ENCODE measurements at places on chromosomes 3 and 15. TPM values are rescaled to one million over a fixed set of nuclear protein-coding genes. Genes with fewer than 3 reads are reported as not detected.

DNA sequence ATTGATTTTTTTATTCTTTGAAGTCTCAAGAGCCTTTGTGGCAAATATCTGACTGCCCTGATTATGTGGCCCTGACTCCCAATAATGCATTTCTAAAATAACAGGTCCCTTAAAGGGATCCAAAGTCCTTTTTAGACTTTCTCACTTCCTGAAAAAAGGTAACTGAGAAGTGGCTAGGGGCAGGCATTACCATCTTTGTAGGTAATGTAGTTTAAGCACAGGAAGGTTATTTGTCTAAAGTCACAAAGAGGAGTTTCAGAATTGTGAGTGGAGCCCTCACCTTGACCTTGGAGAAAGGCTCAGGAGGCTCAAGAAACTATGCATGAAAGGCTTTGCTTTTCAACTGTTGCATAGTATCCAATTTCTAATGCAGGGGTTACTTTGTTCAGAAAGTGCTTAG is 142.9 kb upstream of the MRPL3 start:
- no peak for DNase-seq

The CORO2B gene
- 2.9 TPM for total RNA-seq

DNA sequence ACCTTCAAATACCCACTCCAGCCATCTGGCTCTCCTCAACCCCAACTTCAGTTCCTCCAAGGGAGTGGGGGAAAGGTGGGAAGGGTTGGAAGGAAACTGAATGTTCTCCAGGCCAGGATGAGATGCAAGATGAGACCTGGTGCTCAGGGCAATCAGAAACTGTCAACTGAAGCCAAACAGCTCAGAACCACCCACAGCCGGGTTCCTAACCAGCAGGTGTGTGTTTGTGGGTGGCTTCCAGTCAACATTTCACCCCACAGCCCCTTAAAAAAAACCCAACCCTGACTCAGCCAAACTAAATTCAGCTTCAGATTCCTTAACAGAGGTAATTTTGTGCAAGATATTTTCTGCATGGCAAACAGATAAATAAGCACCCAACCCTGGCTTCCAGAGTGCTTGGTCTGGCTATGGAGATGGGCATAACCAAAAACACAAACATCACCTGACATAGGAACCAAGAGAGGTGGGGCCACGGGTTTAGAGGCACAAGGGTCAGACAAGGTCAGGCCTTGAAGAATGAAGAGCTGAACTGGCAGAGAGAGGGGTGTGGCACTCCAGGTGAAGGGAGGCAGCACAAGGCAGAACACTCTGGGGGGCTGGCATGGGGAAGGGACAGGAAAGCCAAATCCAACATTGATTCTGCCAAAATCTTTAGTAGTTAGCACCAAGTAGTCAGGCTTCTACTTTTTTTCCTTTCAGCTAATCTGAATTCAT is 34.7 kb downstream of the ZNF445 start:
- DNase-seq, result no peak

GRCh38 chr15:78259232-78259631 is 5.1 kb upstream of the DNAJA4 start:
- no peak for DNase-seq

DNA sequence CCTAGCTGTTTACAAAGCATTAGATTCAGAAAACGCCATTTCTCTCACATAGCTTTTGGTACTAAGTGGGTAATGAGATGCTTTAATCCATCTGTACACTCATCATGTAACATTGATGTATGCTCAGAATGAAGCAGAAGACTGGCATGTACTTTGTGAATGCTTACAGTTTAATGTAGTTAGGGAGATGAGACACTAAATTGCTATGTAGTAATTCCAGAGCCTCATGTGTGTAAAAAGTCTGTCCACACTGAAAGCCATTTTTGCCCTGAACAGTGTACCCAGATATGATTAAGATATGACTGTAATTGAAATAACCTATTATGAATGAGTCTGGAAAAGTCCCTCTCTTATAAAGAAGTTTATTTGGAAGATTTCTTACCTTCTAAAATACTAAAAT is 66.5 kb downstream of the ARMC8 start:
- no peak for DNase-seq

GRCh38 chr3:191430103-191430502 is 30.9 kb upstream of the PYDC2 start:
- DNase-seq, result no peak

- no peak for DNase-seq
Observed at GRCh38 chr3:71250026-71250425, 333.5 kb downstream of the FOXP1 start.

- no peak for DNase-seq
Observed at GRCh38 chr3:119729996-119730395, 27.2 kb downstream of the CFAP91 start.

- no peak for DNase-seq
Observed at GRCh38 chr3:135261916-135262315, 466.9 kb downstream of the EPHB1 start.

All from dermis microvascular lymphatic vessel endothelial cell (primary cell).